Upper lobe of left lung (tissue), 6 donors: ENCODE measurements at places on chromosomes 4 and X. TPM values are rescaled to one million over a fixed set of nuclear protein-coding genes. Genes with fewer than 3 reads are reported as not detected.

- H3K36me3 ChIP-seq, result no peaks in the 10 kb centered on the region
- DNase-seq, result no peak
- no peak overlapping the region for H3K27ac ChIP-seq
- no peaks in the 10 kb centered on the region for H3K4me1 ChIP-seq
Observed at GRCh38 chrX:139211568-139212182, 318.9 kb upstream of the F9 start.

GRCh38 chr4:170687751-170688150 lies 598.0 kb upstream of the AADAT start:
- no peak overlapping the region for H3K4me3 ChIP-seq
- no peaks in the 10 kb centered on the region for H3K27me3 ChIP-seq
- H3K4me1 ChIP-seq, result no peaks in the 10 kb centered on the region
- DNase-seq, result no peak

DNA sequence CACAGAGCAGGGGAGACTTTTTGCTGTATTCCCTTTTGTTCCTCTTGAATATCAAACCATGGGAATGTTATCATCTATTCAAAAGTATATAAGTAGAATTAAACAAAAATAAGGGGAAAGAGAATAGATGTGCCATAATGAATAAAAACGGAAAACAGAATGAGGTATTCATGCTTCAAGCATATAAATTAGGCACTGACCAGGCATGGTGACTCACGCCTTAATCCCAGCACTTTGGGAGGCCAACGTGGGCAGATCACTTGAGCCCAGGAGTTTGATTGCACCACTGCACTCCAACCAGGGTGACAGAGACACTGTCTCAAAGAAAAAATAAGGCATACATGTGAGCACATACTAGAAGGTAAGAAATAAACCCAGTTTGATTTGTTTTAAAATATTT lies 16.3 kb upstream of the NEUROG2 start:
- no peak for DNase-seq
- no peak overlapping the region for H3K4me3 ChIP-seq

Gene TSPAN7
- total RNA-seq, result 65.0 TPM

Gene KCND1
- total RNA-seq, result 0.97 TPM

Gene FRMPD4
- 0.10 TPM for total RNA-seq
